ENCODE measurements at places on chromosomes 2 and 18.

- DNase-seq, result no peak
Observed at GRCh38 chr2:171139860-171140259, 20.8 kb downstream of the TLK1 start.

DNA sequence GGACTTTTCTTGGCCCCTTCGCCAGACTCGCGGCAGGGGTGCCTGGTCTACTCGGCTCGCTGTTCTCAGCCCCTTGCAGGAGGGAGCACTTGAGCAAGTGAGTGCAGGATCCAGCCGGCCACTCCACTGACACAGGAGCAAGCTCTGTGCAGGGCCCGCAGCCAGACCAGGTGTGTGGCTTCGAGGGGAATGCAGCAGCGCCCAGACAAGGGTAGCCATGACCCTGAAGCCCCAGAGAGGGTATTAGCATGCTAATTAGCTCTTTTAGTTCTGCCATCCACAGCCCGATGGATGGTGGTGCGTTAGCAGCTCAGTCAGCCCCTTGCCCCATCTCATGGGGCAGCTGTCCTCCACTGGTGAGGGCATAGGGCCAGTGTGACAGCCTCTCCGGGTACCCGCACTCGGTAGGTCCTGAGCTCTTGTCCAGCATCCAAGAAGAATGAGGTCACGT is 103.2 kb upstream of the HS6ST1 start:
- DNase-seq, result no peak

GRCh38 chr2:237492137-237492890 is 5.3 kb downstream of the MLPH start:
- no peak for DNase-seq

- DNase-seq, result no peak
Observed at GRCh38 chr2:101516823-101517690, 42.1 kb upstream of the RFX8 start.

- no peak for DNase-seq
Observed at GRCh38 chr18:78861706-78862105, 117.9 kb upstream of the SALL3 start.

DNA sequence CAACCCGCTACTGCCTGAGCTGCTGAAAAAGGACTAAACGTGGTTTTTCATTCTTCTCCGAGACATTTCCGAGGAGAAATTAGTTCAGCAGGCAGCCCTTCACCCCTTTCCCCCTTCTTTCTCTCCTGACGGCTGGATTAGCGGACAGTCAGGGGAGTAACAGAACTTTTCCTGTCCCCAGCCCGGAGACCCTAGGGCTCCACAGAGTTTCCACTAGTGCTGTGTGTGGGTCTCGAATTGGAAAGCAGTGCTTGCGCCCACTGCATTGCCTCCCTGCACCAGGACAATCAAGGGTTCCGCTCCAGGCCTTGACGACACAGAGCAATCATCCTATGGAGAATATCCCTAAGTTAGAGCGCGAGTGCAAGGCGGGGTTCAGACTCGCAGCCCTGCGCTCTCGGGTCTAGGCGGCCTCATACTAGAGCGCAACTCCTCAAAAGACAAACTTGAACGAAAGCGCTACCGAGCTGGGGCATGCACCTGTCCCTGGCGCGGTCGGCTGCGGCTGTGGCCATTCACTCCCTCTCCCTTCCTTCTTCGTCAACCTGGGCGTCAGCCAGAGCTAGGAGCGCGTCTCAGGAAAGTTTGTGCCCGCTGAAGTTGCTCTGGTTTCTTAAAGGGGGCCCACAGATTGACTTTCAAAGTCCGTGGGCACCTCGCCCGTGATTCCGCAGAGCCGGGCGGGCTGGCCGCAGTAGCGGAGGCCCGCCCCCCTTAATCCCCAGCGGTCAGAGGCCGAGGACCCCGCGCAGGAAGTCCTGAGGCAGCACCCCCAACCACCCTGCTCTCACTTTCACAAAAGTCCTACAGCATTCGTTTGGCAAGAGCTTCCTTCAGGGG is 801 bp downstream of the OSR1 start:
- no peak for DNase-seq

DNA sequence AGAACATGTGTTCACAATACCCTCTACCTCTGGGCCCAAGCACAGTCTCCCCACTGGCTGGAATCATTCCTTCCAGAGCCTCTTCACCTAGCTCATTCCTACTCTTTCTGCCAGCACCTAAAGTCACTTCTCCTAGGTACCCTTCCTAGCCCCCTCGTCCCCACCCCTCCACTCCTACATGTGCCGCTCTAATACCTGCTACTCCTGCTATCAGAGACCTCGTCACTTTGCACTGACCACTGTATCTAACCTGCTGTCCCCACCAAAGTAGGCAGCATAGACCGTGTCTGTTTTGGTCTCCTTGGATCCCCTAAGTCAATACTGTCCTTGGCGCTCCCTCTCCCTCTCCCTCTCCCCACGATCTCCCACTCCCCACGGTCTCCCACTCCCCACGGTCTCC is 53.2 kb upstream of the PKDCC start:
- DNase-seq, result no peak

Data from stimulated activated CD8-positive, alpha-beta memory T cell treated with anti-CD3 and anti-CD28 coated beads, Interleukin-7, amount 100 ng/mL, for 1 hour (primary cell).